ENCODE measurements at places on chromosomes 1 and 21.
A peak's percentile ranks its signal among the peaks of the same experiment; 100 is the strongest.

DNA sequence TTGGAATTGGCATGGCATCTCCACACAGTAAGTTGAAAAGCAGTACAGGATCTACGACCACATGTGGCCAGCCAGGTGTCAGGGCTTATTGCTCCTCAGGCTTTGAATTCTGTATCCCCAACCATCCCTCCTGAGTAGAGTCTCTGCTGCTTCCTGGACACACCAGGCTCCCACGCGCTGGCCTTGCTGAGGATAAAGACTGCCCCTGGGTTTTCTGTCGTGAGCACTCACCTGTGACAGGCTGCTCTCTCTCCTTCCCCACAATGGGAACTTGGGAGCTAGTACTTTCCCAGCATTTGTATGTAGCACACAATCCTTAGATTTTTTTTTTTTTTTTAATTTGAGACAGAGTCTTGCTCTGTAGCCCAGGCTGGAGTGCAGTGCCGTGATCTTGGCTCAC is 33.6 kb downstream of the PBX1 start:
- H3K27me3 ChIP-seq = peaks cover 11% of the 10 kb centered on the region
- no peak overlapping the region for H3K4me3 ChIP-seq

GRCh38 chr1:58739856-58740466 is 40.1 kb upstream of the MYSM1 start:
- H3K27me3 ChIP-seq = no peaks in the 10 kb centered on the region
- H3K4me1 ChIP-seq = no peaks in the 10 kb centered on the region
- DNase-seq = no peak
- H3K36me3 ChIP-seq = no peaks in the 10 kb centered on the region

DNA sequence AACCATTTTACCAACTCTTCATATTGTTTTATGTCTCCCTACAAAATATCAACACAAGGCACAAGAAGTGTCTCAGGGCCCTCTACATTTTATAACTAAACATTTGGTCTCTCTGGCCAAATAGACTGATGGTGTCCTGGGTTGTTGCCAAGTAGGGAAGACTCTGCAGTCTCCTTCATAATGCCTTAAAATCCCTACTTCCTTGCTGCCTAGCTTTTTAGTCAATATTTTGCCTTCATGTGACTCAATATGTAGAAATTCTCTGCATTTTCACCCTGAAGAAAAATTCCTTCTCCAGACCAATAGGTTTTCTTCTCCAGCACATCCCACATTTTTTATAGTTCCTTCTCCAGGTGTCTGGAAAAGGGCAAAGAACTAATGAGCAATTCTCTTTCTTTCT is 72.6 kb upstream of the IPO9 start:
- no peak overlapping the region for H3K4me3 ChIP-seq
- no peak overlapping the region for H3K27ac ChIP-seq
- H3K27me3 ChIP-seq = peaks cover 11% of the 10 kb centered on the region
- peaks cover 28% of the 10 kb centered on the region for H3K4me1 ChIP-seq
- no peaks in the 10 kb centered on the region for H3K36me3 ChIP-seq

DNA sequence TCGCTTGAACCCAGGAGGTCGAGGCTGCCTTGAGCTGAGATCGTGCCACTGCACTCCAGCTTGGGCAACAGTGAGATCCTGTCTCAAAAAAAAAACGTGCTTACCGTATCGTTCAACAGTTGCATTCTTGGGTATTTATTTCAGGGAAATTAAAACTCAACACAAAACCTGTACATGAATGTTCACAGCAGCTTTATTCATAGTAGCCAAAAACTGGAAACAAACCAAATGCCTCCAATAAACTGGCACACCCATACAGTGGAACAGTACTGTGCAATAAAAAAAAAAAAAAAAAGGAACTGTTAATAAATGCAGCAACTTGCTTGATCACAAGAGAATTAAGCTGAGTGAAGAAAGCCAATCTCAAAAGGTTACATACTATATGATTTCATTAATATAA is 6.7 kb downstream of the KHDRBS1 start:
- DNase-seq = no peak
- no peak overlapping the region for H3K4me3 ChIP-seq
- H3K27ac ChIP-seq = no peak overlapping the region
- no peaks in the 10 kb centered on the region for H3K27me3 ChIP-seq
- peaks cover 66% of the 10 kb centered on the region for H3K4me1 ChIP-seq
- peaks cover 44% of the 10 kb centered on the region for H3K36me3 ChIP-seq

DNA sequence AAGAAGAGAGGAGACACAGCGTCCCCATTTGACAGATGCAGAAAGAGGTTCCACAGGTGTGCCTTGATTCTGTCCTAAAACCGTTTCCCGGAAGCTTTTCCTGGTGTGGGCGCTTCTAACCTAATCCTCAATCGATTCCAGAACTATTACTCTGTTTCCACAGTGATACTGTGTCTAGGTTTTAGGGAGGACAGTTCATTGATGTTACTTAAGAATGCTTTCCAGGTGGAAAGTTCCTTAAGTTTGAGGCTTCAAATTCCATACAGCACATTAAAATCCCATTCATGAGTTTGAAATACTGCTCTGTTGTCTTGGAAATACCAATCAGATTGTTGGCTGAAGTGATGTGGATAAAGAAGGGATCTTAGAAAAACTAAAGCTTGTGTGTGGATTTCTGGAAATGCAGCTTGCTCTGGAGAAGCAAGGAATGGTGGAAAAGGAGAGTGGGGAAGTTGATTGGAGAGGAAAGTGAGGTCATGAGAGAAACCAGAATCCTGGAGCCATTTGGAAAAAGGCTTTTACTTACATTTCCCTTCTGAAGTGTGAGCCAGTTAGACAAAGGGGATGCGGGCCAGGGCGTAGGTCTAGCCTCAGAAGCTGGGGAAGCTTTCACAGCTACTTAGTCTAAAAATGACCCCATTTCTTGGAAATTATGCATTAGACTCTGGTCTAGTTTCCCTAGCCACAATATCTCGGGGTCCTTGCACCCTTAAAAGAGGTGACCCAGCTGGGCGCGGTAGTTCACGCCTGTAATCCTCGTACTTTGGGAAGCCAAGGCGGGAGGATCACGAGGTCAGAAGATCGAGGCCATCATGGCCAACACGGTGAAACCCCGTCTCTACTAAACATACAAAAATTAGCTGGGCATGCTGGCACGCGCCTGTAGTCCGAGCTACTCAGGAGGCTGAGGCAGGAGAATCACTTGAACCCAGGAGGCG is 6.7 kb downstream of the ELF3 start:
- H3K4me1 ChIP-seq = no peaks in the 10 kb centered on the region
- no peak overlapping the region for H3K27ac ChIP-seq
- peaks cover 10% of the 10 kb centered on the region for H3K27me3 ChIP-seq
- no peak overlapping the region for H3K4me3 ChIP-seq
- H3K36me3 ChIP-seq = no peaks in the 10 kb centered on the region

- H3K4me1 ChIP-seq = no peaks in the 10 kb centered on the region
- no peak overlapping the region for H3K4me3 ChIP-seq
- H3K36me3 ChIP-seq = peaks cover 96% of the 10 kb centered on the region
- H3K27ac ChIP-seq = no peak overlapping the region
- no peaks in the 10 kb centered on the region for H3K27me3 ChIP-seq
These were observed 35.9 kb upstream of the ZFP69B start for GRCh38 chr1:40414331-40414730.

DNA sequence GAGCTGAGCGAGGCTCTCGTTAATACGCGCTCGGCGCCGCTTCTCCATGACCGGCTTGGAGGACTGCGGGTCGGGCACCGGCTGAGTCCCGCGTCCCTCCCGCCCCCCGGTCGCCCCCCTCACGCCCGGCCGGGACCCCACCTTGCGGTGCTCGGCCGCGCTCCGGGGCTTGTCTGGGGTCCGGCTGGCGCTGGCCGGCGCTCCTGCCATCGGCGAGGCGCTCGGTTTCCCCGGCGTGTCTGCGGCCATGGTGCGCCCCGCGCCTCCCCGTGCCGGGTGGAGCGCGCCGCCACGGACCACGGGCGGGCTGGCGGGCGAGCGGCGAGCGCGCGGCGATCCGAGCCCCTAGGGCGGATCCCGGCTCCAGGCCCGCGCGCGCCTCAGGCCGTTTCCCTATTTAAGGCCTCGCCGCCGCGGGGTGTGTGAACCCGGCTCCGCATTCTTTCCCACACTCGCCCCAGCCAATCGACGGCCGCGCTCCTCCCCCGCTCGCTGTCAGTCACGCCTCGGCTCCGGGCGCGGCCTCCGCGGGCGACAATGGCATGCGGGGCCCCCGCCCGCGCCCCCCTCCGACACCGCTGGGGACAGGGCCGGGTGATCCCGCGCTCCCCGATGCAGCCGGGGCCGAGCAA is at the start of gene HES4:
TSS of gene HES4 (minus strand) at position 373 of the 632 bp plus-strand sequence. CDS start at position 249, 124 bp downstream.
- peaks cover 27% of the 10 kb centered on the region for H3K27me3 ChIP-seq
- H3K36me3 ChIP-seq = no peaks in the 10 kb centered on the region
- peaks cover 19% of the 10 kb centered on the region for H3K4me1 ChIP-seq
- DNase-seq = peak; percentile 60

- no peaks in the 10 kb centered on the region for H3K4me1 ChIP-seq
- H3K27ac ChIP-seq = no peak overlapping the region
- no peaks in the 10 kb centered on the region for H3K36me3 ChIP-seq
- no peak overlapping the region for H3K4me3 ChIP-seq
- no peak for DNase-seq
These were observed 35.3 kb downstream of the LDLRAD1 start for GRCh38 chr1:53982763-53983104.

GRCh38 chr1:213977486-213977842 is 10.3 kb upstream of the PROX1 start:
- peaks cover 57% of the 10 kb centered on the region for H3K27me3 ChIP-seq
- H3K4me3 ChIP-seq = no peak overlapping the region
- no peaks in the 10 kb centered on the region for H3K36me3 ChIP-seq
- H3K4me1 ChIP-seq = no peaks in the 10 kb centered on the region

DNA sequence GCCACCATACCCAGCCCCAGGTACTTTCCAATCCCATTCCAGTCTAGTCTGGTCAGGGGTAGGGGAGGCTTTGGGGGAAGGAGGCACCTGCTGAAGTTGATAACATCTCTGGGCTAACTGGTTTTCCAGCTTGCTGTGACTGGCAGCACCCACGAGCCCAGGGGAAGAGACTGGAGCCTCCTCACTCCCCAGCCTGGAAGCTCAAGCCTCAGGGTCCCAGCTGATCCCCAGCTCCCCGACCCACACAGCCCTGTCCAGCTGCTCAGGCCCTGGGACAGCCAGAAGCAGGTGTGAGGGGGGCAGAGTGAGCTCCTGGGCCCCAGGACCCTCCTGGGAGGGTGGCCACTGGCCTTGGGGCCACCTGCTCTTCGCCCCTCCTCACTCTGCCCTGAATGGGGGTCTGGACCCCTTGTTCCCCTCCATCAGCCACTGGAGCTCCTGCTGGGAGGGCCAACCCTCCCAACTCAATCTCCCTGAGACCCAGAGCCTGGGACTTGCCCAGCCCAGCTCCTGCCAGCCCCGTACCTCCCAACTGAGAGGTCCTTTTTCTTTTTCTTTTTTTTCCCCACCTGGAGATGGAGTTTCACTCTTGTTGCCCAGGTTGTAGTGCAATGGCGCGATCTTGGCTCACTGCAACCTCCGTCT is 23.5 kb upstream of the RNU1-4 start:
- no peaks in the 10 kb centered on the region for H3K36me3 ChIP-seq
- no peaks in the 10 kb centered on the region for H3K4me1 ChIP-seq

- peaks cover 99% of the 10 kb centered on the region for H3K4me1 ChIP-seq
- DNase-seq = no peak
- H3K36me3 ChIP-seq = peaks cover 34% of the 10 kb centered on the region
- H3K4me3 ChIP-seq = peak overlapping the region; percentile 88
- peak overlapping the region; percentile 97 for H3K27ac ChIP-seq
These were observed 10.1 kb downstream of the MEF2D start for GRCh38 chr1:156490401-156491032.

DNA sequence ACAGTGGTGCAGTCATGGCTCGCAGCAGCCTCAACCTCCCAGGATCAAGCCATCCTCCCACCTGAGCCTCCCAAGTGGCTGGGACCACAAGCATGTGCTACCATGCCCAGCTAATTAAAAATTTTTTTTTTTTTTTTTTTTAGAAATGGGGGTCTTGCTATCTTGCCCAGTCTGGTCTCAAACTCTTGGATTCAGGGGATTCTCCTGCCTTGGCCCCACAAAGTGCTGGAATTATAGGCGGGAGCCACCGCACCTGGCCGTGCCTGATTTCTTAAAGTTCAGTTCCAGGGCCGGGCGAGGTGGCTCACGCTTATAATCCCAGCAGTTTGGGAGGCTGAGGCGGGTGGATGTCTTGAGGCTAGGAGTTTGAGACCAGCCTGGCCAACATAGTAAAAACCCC is 6.4 kb downstream of the THAP3 start:
- H3K4me1 ChIP-seq = peaks cover 20% of the 10 kb centered on the region
- peaks cover 59% of the 10 kb centered on the region for H3K36me3 ChIP-seq
- no peaks in the 10 kb centered on the region for H3K27me3 ChIP-seq
- H3K27ac ChIP-seq = no peak overlapping the region

DNA sequence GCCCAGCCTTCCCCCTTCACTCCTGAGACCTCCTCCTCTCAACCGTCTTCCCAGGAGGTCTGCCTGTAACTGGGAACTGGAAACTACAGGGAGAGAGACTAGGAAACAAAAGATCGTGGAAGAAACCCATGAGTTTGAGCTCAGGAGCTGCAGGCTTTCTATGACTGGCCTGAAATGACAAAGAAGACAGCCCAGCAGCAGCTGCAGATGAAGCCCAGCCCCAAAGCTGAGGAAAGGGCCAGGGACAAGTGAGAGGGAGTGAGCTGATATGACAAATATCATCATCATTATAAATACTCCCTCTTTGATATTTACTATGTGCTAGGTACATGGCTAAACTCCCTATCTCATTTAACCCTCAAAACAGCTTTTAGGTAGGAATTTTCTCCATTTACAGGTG is 142.6 kb upstream of the CTTNBP2NL start:
- peaks cover 24% of the 10 kb centered on the region for H3K27me3 ChIP-seq
- H3K4me3 ChIP-seq = no peak overlapping the region
- no peaks in the 10 kb centered on the region for H3K36me3 ChIP-seq
- no peaks in the 10 kb centered on the region for H3K4me1 ChIP-seq
- DNase-seq = no peak
- no peak overlapping the region for H3K27ac ChIP-seq

DNA sequence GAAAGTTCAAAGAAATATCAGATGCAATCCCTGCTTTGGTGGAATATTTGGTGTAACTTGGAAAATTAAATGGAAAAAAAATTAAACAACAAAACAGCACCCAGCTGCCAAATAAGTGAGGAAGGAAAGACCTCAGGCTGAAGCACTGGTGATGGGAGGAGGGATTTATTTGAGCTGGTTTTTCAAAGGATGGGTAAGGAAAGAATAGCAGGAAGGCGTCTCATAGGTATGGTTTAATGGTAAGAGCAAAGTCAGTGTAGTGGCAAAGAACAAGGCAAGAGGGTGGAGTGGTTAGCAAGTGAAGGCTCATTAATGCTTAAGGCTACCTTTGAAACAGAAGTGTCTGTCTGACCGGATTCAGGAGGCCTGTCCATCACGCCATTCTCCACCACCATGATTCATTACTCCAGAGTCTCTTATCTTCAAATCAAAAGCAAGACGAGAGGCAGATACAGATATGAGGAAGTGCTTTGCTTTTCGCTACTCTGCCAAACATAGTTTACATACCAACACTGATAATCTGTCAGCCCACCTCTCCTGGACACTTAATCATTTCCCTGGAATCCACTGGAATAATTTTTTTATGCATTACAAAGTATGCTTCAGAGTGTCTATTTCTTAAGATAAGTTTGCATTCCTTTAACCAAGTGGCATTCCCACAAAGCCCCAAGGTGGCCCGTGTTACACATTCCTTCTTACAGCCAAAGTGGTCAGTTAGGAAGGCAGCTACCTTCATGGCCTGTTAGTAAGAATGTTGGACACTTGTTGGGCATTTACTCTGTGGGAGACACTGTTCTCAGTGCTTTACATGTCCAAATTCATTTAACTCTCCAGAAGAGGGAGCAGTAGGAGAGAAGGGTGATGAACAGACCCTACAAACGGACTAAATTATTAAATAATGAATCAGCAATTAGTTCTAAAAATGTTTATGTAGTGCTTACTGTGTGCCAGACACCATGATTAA is 146.6 kb downstream of the ROR1 start:
- no peak for DNase-seq
- H3K27ac ChIP-seq = no peak overlapping the region
- H3K4me1 ChIP-seq = no peaks in the 10 kb centered on the region
- H3K4me3 ChIP-seq = no peak overlapping the region
- peaks cover 6% of the 10 kb centered on the region for H3K27me3 ChIP-seq
- no peaks in the 10 kb centered on the region for H3K36me3 ChIP-seq
